ENCODE measurements at places on chromosomes 1 and 21.

DNA sequence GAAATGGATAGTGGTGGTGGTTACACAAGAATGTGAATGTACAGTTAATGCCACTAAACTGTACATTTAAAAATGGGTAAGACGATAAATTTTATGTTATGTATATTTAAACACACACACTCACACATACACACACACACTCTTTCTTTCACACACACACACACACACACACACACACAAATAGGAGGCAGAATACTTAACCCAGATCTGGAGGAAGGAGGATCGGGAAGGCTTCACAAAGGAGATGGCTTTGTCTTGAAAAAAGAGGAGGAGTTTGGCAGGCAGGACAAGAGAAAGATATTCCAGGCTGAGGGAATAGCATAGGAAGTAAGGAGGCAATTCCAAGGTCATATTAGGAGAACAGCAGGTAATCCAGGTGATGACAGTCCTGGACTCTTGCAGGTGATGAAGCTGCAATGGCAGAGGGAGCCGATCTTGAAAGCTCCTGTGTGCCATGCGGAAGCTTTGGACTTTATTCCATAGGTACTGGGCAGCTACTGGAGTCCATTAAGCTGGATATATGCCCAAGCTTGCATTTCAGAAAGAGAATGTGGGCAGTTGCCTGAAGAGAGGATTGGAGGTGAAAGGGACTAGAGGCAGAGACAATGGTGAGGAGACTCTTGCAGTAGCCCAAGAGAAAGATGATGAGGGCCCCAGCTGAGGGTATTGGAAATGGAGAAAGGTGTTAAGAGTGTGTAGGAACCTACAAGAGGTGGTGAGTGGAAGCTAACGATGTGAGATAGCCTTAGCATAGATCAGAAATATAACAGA is 15.4 kb upstream of the LYST start:
- no peak for DNase-seq

DNA sequence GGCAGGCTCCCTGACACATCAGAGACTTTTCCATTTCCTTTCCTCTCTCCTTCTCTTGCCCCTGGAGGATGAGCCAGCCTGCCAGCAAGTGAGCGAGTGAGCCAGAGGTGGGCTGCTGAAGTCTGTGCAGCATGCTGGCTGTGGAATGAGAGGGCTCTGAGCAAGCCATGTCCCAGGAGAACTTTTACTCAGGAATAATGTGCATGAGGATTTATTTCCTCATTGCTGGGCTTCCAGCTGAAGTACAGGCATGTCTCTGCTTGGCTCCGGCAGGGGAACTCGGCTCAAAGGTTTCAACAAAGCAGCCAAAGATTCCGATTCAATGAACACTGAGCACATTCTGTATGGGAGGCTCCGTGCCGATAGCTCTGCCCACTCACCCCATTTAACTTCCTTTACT is 43.7 kb downstream of the UBIAD1 start:
- no peak for DNase-seq

DNA sequence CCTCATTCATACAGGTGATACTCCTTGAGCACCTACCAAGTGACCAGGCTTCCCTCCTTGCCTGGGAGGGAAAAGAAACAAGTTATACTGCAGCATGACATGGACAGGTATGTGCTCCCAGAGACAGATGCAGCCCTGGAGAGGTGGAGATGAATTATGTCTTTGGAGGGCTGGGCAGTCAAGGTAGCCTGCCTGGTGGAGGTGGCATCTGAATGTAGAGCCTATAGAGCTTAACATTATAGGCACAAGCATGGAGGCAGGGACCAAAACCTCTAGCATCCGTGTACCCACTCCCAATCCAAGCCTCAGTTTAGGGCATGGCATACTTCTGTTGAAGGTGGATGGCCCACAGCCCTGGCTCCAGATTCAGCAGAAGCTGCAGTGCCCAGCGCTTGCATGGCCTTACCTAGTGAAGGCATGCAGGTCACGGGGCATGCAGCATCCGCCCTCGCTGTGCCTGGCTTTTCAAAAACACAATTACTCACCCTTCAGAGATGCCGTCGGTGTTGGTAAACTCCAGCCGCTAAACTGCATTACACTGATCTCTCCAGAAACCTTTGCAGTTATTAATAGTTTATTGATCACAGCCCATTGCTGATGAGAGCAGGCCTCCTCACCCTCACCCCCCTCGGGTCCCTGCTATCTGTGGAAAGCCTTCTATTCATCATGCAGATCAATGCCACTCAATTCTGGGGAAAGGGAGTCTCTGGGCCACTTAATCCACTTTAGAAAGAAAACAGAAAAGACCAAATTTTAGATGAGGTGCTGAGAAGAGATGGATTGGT is 151.1 kb upstream of the KLHDC7A start:
- no peak for DNase-seq

GRCh38 chr1:247211339-247211738 is 39.5 kb upstream of the ZNF124 start:
- DNase-seq = no peak

DNA sequence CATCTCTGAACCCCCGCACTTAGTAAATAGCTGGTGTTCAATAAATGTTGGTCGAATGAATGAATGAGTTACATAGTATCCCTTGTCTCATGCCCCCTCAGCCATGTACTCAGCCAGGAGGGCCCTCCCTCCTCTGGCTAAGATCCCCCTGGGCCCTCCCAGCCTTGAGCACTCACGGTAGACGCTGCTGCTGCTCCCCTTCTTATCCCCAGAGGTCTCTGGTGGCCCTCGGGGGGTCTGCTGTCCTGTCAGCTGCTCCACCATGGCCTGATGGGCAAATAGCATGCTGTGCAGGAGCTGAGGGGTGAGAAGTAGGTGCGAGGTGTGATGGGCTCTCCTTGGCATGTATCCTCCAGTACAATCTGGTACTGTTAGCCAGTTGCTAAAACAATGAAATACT is 1.9 kb downstream of the ETV3L start:
- no peak for DNase-seq

GRCh38 chr1:233424779-233425178 is 97.3 kb downstream of the MAP3K21 start:
- peak; percentile 57 for DNase-seq

DNA sequence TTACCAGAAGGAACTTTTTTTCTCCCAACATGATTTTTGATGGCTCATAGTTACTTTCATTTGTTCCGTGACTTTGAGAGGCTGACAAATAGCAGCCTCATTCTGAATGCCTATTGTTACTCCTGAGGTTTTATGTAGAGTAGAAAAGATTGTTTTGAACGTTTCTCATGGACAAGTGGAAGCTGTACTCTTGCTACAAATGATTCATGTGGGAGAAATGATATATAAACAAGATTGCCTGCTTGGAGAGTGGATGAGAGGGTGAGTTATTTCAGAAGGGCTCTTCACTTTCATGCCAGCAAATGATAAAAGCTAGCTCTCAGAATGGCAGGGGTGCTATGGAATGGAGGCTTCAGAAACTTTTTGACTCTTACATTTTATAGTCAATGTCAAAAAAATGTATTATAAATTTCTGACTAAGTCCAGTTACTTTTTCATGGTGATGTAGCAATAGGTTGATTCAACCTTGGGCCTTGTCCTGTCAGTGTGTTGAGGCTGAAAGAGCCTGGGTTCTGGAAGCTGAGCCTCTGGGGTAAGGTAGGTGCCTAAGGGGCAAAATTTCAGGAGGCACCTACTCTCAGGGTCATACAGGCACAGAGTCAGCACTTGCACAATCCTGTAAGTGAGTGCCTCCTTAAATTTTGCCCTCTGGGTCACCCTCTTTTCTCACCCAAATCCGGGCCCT is 19.4 kb downstream of the JUN start:
- no peak for DNase-seq

GRCh38 chr1:20158358-20159070 is 19.4 kb downstream of the PLA2G2F start:
- DNase-seq = no peak

Data from ACHN (cell line).